ENCODE measurements at places on chromosomes 3 and 15. TPM values are rescaled to one million over a fixed set of nuclear protein-coding genes. Genes with fewer than 3 reads are reported as not detected.

DNA sequence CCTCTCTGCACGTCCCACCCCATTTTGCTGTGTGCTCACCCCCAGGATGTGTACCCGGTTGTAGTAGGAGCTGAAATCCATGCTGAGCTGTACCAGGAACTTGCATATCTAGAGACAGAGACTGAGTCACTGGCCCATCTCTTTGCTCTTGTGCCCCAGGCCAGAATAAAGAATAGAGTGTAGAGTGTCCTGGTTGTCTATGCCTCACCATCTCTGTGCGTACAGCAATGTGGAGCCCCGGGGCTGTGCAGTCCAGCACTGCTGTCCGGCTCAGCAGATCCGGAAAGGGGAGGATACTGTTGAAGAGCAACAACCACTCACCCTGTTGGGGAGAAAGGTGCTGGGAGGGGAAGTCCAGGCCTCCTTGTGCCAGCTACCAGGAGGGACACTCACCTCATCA lies 2.6 kb downstream of the DALRD3 start:
- DNase-seq = no peak

DNA sequence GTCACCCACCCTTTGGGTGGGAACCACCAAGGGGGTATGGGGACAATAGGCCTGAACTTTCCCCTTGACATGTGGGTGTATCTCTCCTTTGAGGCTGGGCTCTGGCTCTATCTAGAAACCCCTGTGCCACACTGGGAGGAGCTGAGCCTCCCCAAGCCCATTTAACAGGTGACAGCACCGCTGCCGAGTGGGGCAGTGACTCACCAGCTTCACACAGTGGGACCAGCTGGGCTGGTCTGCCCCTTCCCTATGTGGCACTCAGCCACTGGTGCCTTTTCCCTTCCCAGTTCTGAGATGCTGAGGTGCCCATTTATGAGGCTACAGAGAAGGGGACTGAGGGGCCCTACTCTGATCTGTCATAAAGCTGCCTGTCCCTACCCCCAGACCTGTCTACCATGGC lies 5.1 kb downstream of the PSTPIP1 start:
- DNase-seq = no peak

GRCh38 chr15:46278486-46279090 lies 643.8 kb downstream of the SQOR start:
- DNase-seq = no peak

CCDC39 gene
- total RNA-seq = not detected

DNA sequence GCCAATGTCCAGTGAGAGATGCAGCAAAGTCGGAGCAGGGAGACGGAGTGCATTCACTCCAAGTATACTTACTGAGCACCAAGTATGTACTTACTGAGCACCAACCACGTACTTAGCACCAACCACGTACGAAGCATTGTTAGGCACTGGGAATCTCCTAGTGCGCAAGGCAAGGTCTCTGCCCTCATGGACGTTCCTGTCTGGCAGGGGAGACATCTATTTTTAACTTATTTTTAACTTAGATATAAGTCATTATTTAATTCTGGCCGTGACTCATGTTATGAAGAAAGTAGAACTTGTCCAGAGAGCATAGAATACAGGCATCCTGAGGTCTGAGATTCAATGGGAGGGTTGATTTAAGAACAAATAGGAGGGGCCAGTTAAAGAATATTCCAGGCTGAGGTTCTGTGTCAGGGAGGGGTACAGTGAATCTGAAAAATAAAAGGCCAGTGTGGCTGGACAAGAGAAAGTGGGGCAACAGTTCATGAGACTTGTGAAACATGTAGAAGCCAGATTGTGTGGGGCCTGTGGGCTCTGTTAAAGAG lies 9.3 kb upstream of the LRRC31 start:
- DNase-seq = no peak

NTRK3 gene
- 3.3 TPM for total RNA-seq

LSM3 gene
- total RNA-seq = 15.8 TPM

GRCh38 chr3:189188466-189188865 lies 16.7 kb downstream of the TPRG1 start:
- no peak for DNase-seq

GRCh38 chr3:153373606-153374005 lies 211.6 kb downstream of the RAP2B start:
- no peak for DNase-seq

GRCh38 chr3:135897715-135898114 lies 67.8 kb upstream of the PPP2R3A start:
- no peak for DNase-seq

- no peak for DNase-seq
Observed at GRCh38 chr3:46318207-46318927, 35.5 kb upstream of the CCR2 start.

GRCh38 chr15:71191296-71191695 lies 76.0 kb downstream of the THSD4 start:
- DNase-seq = no peak

ITIH1 gene
- not detected for total RNA-seq

GRCh38 chr3:55246033-55246432 lies 241.1 kb downstream of the WNT5A start:
- DNase-seq = no peak

CIB2 gene
- total RNA-seq = 50.3 TPM
